Activated effector memory CD4-positive, alpha-beta T cell treated with Interleukin-2 at 50 U/mL for 16 hours (primary cell): ENCODE measurements at places on chromosomes 11 and 22.

GRCh38 chr11:96396637-96397036 lies 6.8 kb downstream of the JRKL start:
- DNase-seq, result no peak

- peak; percentile 29 for DNase-seq
Measured at GRCh38 chr22:43110444-43110926, at the start of gene BIK. TSS of gene BIK (plus strand) at chr22:43110750. CDS start at chr22:43124023, 13,273 bp downstream.

DNA sequence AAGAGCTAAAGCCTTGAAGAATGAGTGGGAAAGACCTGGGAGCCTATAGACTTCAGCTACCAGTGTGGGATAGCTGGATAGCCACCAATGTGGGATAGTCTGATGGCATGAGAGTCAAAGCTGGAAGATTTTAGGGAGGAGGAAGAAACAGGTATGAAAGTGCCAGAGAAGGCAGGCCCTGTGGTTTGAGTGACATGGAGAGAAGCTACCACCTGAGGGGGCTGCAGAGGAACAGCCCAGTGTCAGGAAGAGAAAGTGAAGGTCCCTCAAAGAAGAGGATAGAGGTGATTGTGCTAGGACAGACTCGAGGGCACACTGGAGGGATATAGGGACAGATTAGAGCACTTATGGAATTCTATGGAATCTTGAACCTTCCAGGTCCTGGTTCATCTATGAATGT lies 23.1 kb upstream of the PAX6 start:
- no peak for DNase-seq

DNA sequence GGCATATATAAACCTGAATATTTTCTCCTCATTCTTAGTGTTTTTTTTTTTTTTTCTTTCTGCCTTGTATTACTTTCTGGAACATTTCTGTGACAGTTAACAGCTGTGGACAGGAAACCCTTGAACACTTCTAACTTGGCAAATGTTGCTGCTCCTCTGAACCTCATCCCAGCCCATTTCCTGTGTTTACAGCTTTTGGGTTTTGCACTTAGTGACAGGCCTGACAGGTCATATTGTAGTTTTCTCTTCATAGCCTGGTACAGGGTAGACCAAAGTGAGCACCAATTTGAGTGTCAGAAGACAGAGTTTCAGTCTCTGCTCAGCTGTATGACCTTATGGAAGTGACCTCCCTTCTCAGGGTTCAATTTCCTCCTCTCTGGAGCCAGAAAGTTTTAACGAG lies 91.6 kb downstream of the STIM1 start:
- peak; percentile 31 for DNase-seq

GRCh38 chr11:60088364-60088763 lies at the start of gene MS4A2:
TSS of gene MS4A2 (plus strand) at chr11:60088664. CDS start at chr11:60088766, 102 bp downstream.
- no peak for DNase-seq

DNA sequence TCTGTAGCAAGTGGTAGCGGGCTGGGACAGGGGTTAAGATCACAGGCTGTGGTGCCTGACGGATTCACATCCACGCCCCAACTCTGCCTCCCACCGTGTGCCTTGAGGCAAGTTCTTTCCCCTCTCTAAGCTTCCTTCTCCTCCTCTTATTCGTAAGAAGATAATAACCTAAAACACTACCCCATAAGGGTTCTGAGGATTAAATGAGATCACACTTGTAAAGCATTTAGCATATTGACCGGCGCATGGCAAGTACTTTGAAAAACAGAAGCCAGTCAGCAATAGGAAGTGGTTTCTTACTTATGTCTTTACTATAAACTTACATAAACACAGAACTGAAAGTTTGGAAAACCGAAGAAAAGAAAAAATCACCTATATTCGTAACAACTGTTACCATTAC lies 15.5 kb upstream of the LMO2 start:
- no peak for DNase-seq

- DNase-seq, result no peak
Measured at GRCh38 chr11:110497231-110497978, 67.7 kb downstream of the FDX1 start.

GRCh38 chr11:2211113-2211971 lies 39.7 kb upstream of the TH start:
- DNase-seq, result no peak

DNA sequence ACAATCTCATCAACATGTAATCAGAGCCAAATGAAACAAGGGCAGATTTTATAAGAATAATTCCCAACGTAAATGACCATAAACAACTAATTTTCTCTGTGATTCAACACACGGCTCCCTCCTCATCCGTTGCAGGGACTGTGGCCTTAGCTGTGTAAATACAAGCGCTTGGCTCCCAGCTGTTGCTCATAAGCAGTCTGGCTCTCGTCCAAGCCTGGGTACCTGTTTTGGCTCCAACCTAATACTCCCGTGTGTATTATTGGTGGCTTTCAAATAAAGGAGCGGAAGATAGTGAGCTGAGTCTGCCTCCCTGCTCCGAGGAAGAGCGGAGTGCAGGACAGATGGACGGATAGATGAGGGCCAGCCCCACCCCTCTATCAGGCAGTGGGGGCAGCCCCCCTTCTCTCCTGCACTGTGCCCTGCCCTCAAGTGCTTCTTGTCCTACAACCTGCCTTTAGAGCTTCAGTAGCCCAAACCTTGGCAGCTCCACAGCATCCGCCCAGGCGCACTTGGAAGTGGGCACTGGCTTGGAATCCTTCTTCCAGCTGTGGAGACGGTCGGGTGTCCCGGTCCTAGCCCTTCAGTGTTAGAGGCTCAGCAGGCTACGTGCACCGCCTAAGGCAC lies 670.9 kb downstream of the BRD1 start:
- no peak for DNase-seq

- DNase-seq, result no peak
Measured at GRCh38 chr22:39243439-39244135, 1.2 kb downstream of the PDGFB start.

- DNase-seq, result no peak
Measured at GRCh38 chr22:48405741-48406140, 1421.9 kb downstream of the BRD1 start.

DNA sequence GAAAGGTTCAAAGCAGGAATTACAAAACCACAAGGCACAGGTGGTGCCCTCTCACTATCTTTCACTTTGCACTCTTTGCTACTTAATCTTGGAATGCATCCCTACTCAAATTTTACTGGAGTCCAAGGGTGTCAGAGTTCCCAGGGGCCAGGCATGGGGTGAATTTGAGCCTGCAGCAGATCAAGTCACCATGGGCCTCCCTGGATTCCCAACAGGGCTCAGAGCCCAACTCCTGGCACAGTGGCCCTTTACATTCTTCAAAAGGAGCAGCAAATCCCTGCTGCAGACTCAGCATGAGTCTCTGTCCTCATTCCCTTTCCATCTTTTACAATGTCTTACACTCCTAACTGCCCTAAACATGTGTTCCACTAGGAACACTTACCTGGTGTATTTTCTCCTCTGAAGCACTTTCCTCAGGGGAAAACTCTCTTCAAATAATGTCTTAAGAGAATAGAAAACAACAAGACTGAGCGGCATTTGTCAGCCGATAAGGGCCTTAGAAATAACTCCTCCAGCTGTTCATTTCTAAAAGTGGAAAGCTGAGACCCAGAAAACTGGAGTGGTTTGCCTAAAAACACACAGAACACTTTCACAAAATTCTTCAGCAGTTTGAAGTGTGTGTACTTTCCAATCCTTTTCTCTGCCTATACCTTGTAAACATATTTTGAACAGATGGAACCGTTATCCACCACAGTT lies 596.0 kb downstream of the INSC start:
- DNase-seq, result no peak
